ENCODE measurements at places on chromosomes 3 and 15.
A peak's percentile ranks its signal among the peaks of the same experiment; 100 is the strongest.

GRCh38 chr15:90609242-90610180, 79.8 kb downstream of the CRTC3 start:
- no peak for DNase-seq

- peak; percentile 92 for DNase-seq
Observed at GRCh38 chr3:137013951-137014688, 56.3 kb downstream of the IL20RB start.

DNA sequence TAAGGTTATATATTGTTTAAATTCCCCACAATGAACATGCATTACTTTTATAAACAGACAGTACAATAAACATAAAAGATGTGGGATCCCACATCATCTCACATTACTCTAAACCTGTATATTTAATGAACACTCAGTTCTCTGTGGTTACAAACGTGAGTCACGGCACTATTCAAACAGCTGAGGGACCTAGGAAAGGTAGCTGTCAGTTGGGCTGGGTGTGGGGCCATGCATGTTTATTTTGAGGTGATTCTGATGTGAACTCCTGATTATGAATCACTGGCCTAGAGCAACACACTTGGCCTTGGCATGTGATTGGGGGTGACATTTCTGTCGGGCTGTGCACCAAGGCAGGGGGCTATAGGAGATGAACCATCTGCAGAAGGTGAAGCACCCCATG, 147.6 kb upstream of the HACD2 start:
- no peak for DNase-seq

GRCh38 chr3:187447737-187448136, 79.6 kb downstream of the RTP4 start:
- no peak for DNase-seq

- DNase-seq: peak; percentile 16
Observed at GRCh38 chr15:39828374-39828931, 45.8 kb upstream of the FSIP1 start.

GRCh38 chr15:27196691-27197090, 225.7 kb downstream of the GABRG3 start:
- DNase-seq: no peak

GRCh38 chr3:112561484-112561733, 353 bp downstream of the ATG3 start:
- DNase-seq: no peak

- DNase-seq: no peak
Observed at GRCh38 chr3:150697646-150698045, 6.1 kb downstream of the ERICH6 start.

All from nephron progenitor cell (in vitro differentiated cells).